ENCODE measurements at places on chromosomes 1 and 21.

- DNase-seq = no peak
Measured at GRCh38 chr1:227227761-227228160, 90.5 kb downstream of the CDC42BPA start.

- no peak for DNase-seq
Measured at GRCh38 chr1:194503209-194503608, 1316.8 kb upstream of the B3GALT2 start.

DNA sequence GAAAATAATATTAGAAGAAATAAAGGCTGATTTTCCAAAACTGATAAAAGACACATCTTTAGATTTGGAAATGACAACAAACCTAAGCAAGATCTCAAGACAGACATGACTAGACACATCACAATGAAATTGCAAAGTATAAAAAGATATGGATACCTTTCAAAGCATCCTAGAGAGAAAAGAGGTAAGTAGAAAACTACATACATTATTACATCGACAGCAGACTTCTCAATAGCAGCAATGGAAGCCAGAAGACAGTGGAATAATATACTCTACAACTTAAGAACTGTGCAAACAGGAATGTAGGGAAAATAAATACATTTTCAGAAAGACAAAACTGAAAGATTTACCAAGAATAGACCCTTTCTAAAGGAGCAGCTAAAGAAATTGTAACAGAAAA lies 50.2 kb downstream of the DENND1B start:
- DNase-seq = no peak

DNA sequence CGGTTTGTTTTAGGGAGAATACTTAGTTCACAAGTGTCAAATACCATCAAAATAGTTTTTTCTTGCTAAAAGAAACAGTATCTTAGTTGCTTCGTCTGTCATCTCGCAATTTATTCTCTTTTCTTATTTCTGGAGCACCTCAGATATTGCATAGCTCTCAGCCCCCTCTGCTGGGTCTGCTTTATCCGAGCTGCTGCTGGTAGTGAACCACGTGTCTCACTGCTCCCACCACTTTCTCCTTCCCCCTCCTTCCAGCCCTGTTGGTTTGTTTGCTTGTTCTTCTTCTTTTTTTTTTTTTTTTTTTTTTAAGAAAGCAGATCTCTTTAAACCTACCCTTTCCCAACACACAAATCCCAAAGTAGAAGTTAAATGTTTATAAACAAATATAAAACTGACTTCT lies 170.8 kb downstream of the EDEM3 start:
- no peak for DNase-seq

DNA sequence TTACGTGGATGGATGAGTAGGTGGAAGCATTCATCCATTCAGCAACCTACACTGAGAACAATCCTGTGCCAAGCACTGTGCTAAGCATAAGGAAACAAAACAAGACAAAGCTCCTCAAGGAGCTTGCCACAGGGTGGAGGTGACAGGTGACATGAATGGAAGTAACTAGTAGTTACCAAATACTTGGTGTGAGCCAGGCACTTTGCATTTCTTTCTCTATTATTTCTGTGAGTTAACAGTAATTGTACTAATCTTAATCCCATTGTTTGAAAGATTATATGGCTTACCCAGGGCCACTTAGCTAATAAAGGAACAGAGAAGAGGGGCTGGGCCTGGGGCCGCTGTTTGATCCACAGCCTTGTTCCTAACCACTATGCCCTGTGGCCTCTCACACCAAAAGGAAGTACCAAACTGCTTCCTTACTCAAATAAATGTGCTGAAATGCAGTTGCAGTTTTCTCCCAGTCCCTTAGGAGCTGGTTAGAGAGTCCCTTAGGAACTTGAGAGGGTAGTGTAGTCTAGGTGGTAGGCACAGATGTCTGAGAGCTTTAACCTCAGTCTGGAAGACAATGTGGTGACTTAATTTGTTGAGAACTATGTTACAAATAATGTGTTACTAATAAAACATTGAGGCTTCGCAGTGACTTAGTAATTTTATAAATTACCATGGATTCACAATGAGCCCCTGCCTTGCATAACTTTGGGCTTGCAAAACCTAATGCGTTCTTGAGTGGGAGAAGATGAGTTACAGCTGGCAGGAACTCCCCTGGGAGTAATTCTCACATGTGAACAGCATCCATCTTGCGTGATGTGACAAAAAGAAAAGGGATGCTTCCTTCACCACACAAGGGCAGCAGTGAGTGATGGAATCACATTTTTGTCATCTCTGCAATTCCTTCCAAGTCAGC lies 69.8 kb downstream of the MPZL1 start:
- peak; percentile 81 for DNase-seq

DNA sequence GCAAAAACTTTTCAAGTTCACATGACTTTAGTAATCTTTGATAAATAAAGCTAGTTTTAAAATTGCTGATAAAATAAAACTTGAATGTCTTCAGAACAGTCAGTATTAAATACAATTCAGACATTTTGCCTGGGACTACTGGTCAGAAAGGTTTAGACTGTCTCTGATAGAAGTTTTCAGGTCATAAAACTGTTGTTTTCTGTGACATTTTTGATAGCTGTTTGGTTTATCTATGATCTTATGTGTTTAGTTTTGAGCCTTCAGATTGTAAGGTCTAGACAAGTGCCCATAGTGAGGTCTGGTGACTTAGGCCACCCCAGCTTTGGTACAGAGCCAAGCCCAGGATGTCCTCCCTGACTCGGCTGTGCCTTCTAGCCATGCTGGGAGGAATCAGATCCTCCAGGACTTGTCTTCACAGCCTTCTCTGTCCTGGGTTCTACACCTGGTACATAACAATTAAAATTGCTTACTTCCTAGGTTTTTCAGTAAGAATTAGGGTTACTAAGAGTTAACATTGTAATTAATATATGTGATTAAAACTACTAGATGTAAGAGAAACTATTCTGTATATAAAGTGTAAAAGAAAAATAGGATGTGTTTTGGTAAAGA lies 15.1 kb upstream of the DNAH14 start:
- DNase-seq = no peak

DNA sequence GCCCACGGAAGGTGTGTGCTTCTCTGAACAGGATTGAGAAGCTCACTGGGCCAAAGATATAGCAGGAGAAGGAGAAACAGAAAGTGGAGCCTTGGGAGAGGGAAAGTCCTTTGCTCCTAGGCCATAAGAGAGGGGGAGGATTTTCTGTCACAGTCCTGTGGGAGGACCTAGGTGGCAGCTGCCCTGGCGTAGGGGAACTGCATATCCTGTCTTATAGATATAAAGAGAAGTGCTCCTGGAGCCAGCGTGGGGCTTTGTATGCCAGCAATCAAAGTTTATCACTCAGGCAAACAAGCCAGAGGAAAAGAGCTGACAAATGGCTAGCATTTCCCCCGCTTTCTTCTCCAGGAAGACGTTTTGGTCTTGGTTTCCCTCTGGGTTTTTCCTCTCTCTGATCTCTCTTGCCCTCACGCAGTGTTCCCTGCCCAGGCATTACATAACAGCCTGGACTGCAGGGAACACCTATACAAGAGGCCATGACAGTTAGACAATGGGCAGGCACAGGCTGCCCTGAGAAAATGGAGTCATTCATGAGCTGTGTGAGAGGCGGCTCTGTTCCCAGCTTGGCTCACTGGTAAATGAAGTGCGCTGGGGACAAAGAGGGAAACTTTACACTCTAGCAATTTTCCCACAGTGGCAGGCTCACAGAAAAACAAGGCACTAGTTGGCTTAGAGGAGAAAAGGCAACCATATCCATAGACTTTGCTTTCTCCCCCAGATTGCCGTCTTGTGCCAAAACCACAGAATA lies 52.5 kb upstream of the ZNF648 start:
- no peak for DNase-seq

GRCh38 chr1:43522776-43523480 lies 7.8 kb upstream of the PTPRF start:
- DNase-seq = peak; percentile 91

DNA sequence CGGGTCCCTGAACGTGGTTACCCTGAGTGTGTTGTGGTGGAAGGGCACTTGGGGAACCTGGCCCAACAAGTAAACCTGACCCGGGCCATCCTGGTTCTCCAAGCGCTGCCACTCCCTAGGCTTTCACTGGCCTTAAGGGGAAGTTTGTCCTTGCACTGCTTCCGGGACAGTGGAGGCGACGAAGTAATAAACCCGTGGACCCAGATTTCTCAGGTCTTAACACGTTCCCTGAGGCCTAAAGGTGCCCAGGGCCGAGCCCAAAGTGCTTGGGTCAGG lies 261 bp upstream of the CCDC24 start:
- DNase-seq = no peak

DNA sequence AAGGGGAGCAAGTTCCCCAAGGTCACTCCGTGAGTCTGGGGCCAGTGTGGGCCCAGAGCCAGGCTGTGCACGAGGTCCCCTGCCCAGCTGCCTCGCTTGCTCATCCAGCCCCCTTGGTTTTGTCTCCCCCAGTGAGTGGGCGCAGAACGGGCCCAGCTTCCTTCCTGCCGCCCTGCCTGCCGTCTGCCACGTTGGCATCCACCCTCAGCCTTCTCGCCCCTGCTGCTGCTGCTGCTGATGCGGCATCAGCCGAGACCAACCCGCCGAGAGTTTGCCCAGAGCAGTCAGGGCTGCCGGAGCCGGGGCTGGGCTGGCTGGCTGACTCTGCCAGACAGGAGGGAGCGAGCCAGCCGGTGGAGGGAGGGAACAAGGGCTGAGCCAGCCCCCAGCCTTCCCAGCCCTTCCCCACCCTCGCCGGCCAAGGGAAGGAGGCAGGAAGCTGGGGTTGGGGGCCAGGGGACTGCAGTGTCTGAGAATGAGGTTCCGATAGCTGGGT lies 31.4 kb upstream of the WASF2 start:
- DNase-seq = no peak

GRCh38 chr1:226344441-226345259 lies 35.7 kb upstream of the LIN9 start:
- no peak for DNase-seq

GRCh38 chr1:164712131-164713036 lies 153.4 kb downstream of the PBX1 start:
- no peak for DNase-seq

DNA sequence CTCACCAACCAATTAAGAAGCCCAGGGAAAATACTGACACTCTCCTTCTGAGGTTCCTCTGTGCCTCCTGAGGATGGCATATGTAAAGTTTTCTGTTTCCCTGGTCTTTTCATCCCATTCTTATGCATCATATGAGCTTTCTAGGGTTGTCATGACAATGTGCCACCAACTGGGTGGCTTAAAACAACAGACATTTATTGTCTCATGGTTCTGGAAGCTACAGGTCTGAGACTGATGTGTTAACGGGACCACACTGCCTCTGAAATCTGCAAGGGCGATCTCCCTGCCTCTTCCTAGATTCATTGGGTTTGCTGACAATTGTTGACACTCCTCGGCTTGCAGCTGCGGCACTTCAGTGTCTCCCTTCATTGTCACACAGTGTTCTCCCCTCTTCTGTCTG lies 308.4 kb downstream of the RGS7 start:
- DNase-seq = no peak

- no peak for DNase-seq
Measured at GRCh38 chr1:3651026-3651929, 1.0 kb upstream of the TP73 start.

- DNase-seq = no peak
Measured at GRCh38 chr1:229388897-229389580, 44.9 kb downstream of the ACTA1 start.

- no peak for DNase-seq
Measured at GRCh38 chr1:119910618-119911017, 14.3 kb upstream of the ADAM30 start.

DNA sequence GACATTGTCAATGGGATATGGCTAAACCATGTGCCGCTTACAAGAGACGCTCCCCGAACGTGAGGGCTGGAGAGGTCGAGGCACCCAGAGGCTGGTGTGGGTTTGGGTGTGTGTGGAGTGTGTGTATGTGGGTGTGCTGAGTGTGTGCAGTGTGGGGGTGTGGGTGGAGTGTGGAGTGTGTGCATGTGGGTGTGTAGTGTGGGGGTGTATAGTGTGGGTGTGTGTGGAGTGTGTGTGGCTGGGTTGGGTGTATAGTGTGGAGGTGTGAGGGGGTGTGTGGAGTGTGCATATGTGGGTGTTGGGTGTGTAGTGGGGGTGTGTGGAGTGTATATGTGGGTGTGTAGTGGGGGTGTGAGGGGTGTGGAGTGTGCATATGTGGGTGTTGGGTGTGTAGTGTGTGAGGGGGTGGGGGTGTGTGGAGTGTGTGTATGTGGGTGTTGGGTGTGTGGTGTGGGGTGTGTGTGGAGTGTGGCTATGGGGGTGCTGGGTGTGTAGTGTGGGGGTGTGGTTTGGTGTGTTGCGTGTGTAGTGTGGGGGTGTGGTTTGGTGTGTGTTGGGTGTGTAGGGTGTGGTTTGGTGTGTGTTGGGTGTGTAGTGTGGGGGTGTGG lies 42.2 kb downstream of the SLC19A1 start:
- DNase-seq = no peak

DNA sequence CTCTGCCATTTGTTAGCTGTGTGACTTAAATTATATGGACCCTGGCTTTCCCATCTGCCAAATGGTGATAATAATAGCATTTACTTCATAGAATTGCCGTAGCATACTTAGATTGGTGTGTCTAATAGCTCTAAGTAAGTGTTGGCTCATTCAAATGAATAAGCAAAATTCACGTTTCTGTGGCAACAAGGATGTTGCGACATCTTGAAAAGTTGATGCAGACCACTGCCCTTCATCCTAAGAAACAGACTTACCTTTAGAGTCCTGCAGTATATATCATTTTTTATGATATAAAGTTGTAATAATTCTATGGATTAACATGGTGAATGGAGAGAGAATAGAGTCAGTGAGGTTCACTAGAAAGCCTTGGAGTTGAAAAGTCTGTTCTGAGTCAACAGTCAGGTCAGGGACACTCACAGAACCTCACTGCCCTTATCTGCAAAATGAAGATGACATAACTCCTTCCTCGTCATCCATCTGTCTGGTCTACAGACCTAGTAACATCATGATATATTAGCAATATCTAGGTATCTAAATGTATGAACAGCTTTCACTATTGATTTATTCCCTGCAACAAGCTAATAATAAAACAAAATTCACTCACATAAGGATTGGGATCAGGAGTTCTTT lies 167.3 kb upstream of the C8B start:
- no peak for DNase-seq

- no peak for DNase-seq
Measured at GRCh38 chr21:44996983-44997936, 57.4 kb downstream of the SLX9 start.

DNA sequence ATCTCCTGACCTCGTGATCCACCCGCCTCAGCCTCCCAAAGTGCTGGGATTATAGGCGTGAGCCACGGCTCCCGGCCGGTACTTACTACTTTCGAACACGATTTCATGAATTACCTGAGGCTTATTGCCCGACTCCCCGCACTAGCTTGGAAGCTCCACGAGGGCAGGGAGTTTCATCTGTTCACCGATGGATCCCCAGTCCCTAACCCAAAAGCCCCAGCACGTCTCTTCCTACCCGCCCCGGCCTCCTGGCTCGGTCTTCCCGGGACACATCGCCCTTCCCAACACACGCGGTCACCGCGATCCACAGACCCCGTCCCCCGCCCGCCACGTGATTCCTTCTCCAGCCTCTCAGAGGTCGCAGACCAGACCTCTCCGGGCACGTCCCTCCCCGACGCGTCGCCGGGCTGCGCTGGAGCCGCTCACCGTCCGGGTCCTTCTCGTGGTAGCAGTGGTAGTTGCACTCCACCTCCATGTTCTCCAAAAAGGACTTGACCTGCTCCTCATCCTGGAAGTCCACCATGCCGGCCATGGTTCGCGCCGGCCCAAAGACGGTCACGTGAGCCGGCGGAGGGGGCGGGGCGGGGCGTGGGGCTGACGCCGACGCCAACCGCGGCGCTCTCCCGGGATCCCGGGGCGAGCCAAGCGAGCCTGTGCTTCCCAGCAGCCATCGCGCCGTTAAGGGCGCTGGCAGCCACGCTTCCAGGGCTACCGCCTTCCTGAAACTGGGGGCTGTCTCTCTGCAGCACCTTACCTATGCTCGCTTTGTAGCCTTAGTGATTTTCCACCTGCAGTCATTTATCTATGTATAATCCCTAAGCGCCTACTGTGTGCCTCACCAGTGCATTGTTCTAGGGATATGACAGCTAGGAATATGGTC lies at the start of gene COA7:
TSS of gene COA7 (minus strand) at position 553 of the 880 bp plus-strand sequence. CDS start at position 532, 21 bp downstream.
- DNase-seq = peak; percentile 71
